ENCODE measurements at places on chromosomes 7 and 10.

DNA sequence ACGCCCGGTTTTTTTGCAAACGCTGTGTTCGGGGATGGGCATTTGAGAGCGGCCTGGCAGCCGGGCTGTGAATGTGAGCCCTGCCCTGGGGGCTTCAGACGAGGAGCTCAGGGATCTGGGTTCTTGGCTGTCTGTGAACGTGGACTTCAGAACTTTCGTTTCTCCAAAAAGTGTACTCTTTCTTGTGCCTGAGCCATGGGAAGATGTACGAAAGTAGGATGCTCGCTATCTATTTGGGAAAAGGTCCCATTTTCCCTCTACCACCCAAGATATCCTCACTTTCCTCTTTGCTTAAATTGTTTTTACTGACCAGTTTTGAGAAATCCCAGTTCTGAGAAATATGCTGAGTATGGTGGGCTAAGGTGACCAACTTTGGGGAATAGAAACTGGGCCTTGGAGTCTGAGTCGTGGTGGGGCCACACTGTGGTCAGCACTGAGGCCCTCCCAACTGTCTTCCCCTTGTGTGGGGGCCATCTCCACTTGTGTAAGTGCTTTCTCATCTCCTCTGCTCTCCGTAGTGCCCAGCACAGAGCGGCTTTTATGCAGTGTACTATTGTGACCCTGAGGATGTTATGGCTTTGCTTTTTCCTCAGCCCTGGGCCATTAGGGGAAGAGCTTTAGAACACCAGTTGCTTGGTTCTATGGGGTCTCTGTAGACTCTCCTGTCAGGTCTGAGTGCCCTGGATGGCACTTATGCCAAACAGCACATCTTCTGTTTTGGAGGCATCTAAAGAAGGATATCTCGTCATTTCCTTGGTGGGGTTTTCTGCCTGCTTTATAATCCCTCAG is 918 bp downstream of the DBNL start:
- DNase-seq: no peak

DNA sequence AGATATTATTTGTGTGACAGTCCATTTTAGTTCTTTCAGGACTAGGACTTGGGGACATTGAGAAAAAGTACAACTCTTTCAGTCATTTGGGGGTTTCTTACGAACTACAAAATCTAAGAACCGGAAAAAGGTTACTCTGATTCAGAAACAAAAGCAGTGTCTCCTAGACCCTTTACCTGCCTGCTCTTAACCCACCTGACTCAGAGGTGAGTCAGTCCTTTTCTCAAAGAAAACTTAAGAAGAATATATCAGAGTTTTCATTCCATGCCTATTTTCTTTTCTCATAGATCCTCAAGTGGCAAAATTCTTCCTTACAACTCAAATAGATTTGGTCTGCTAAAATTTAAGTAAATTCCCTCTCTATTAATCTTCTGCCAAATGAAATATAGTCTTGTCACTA is 114.9 kb upstream of the PTN start:
- DNase-seq: no peak

GRCh38 chr7:110519851-110520250 is 571.1 kb upstream of the LRRN3 start:
- DNase-seq: no peak

DNA sequence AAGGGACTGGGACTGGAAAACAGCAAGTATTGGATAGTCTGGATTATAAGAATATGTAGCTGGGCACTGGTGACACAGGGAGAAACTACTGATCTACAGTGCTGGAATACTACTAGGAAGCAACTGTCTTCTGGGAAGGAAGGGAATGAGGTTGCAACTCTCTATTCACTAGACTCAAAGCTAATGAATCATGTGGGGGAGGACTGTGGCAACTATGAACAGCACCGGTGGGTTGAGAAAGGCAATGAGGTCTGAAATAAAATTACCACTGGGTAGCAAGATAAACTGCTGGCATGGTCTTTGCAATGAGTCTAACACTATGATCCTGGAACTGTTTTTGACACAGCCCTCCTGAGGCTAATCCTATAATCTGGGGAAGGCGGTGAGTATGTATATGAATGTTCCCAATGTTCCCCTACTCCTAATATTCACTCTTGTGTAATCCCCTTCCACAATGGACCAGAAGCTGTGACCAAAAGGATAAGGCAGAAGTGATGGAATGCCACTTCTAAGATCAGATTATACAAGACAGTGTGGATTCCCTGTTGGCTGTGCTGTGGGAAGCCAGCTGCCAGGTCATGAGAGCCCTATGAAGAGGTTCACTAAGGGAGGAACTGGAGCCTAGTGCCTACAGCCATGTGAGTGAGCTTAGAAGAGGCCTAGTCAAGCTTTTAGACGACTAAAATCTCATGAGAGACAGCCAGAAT is 101.3 kb upstream of the DNAJB12 start:
- no peak for DNase-seq

- no peak for DNase-seq
Observed at GRCh38 chr7:44172803-44173424, 16.3 kb downstream of the GCK start.

DNA sequence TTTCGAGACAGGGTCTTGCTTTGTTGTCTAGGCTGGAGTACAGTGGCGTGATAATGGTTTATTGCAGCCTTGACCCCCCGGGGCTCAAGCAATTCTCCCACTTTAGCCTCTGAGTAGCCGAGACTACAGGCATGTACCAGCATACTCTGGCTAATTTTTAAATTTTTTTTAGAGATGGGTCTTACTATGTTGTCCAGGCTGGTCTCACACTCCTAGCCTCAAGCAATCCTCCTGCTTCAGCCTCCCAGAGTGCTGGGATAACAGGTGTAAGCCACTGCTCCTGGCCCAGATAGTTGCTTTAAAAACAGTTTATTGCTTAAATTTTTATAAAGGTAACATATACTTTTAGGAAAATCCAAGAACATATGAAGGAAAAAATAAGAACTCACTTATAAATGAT is 26.3 kb downstream of the NEURL1 start:
- no peak for DNase-seq
